ENCODE measurements at places on chromosomes 7 and 10.

- DNase-seq: no peak
Observed at GRCh38 chr7:143285470-143285778, 666 bp downstream of the TMEM139 start.

DNA sequence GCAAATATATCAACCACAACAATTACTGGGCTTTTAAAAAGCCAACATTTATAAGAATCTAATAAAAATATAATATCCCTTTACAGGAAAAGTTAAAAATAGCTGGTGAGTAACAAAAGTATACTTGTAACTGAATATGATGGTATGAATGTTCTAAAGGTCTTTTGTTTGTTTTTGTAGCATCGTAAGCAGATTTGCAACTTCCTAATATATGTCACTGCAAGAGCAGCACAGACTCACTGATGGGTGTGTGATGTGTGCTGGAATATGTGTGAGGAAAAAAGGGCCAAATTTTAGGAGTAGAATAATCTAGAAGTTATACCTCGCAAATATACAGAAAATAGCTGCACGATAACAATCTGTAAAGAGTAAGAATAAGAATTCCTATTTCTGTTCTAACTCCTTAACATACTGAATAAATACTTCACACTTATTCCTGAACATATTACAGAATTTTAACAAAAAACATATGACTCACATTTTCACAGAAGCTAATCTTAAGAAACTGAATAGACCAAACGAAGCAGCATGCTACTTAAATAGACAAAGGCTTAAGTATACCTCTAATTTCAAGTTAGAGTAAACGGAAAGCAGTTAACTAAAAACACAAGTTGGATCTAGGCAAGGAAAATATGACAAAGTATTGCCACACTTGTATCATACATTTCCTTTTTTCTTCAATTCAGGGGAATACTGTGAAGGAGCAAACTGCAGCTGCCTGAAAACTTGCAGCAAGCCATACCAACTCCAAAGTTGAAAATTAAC lies 9.6 kb downstream of the ETV1 start:
- no peak for DNase-seq

- DNase-seq: no peak
Observed at GRCh38 chr7:71710442-71710841, 578.5 kb downstream of the GALNT17 start.

- no peak for DNase-seq
Observed at GRCh38 chr10:97549587-97550322, 22.8 kb upstream of the ANKRD2 start.

GRCh38 chr10:24589265-24589664 lies 134.4 kb downstream of the ARHGAP21 start:
- no peak for DNase-seq

DNA sequence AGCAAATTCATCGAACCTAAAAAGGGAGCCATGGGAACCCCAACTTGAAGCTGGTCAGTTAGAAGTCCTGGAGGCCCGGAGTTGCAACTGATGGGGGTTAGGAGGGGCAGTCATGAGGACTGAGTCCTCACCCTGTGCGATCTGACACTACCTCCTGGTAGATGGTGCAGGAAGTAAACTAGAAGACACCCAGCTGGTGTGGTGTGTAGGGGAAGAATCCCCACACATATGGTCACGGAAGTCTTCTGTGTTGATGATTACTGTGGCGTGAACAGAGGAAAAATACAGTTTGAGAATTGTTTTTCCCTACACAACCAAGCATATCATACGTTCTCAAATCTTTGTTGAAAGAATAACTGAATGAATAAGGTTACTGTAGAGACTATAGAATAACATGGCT lies 164.6 kb upstream of the KCTD7 start:
- DNase-seq: no peak

DNA sequence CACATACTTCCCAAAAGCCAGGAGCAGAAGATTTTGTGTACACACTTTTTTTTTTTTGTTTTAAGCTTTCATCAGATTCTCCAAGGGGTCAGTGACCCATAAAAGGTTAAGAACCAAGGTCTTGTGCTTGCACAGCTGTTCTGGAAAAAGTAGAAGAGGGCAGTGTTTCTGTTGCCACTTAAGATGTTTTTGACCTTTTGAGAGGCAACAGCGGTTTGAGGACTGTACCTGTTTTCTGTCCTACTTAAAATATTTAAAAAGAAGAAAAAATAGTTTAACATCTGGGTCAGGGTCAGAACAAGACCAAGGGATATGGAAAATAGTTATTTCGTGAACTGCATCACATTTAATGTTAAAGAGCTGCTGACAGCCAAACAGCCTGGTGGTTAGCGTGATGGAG lies 32.9 kb downstream of the AUTS2 start:
- DNase-seq: no peak

DNA sequence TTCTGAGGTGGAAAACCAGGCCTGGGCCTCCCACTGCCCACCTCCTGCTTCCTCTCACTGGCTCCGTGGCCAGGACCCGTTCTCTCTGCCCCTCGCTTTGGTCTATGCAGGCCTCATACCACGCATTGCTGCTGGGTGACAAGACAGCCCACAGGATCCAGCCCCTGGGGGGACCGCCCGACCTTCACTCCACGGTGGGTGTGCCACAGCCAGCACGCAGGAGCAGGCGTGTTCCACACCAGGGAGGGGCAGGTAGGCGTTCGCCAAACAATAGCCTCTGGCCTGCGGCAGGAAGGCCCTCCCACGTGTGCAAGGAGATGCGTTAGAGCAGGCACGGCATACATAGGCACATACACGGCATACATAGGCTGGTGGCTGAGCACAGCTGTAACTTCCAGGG lies 233.4 kb downstream of the WDR37 start:
- DNase-seq: no peak

DNA sequence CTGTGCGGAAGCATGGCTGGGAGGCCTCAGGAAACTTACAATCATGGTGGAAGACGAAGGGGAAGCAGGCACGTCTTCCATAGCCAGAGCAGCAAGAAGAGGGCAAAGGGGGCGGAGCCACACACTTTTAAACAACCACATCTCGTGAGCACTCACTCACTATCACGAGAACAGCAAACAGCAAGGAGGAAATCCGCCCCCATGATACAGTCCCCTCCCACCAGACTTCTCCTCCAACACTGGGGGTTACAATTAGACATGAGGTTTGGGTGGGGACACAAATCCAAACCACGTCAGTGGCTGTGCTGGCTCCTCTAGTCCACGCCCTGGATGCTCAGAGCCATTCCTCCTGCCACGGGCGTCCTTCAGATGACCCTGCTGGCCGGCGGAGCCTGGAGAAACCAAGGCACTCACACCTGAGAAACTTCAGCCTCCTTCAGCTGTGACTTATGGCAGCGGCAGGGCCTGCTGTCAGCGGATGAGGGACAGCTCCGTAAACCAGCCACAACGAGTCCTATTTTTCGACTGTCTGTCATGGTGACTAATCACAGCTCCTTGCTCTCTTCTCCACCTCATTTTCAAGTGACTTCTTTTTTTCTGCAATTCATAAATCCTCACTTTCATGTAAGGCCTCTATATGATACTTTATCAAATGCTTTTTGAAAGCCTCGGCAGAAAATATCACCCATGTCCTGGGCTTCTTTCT lies 167.9 kb upstream of the PFKP start:
- no peak for DNase-seq

- DNase-seq: no peak
Observed at GRCh38 chr10:83657487-83657886, 481.8 kb upstream of the GHITM start.

DNA sequence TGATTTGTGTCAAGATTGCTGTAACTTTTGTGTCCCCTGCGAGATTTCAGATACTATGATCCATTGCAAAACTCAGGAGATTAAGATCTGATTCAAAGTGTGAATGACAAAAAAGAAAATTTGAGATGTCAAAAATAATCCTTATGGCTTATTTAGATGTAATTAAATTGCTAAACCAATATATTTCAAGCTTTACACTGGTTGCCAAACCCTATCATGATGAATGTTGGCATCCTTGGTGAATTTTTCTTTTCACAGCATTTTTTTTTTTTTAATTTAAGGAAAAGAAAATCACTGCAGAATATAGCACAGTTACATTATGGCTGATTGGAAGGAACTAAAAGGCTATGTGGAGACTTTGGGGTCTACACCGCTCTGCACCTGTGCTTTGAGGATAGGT lies 133.5 kb upstream of the PITRM1 start:
- DNase-seq: no peak

DNA sequence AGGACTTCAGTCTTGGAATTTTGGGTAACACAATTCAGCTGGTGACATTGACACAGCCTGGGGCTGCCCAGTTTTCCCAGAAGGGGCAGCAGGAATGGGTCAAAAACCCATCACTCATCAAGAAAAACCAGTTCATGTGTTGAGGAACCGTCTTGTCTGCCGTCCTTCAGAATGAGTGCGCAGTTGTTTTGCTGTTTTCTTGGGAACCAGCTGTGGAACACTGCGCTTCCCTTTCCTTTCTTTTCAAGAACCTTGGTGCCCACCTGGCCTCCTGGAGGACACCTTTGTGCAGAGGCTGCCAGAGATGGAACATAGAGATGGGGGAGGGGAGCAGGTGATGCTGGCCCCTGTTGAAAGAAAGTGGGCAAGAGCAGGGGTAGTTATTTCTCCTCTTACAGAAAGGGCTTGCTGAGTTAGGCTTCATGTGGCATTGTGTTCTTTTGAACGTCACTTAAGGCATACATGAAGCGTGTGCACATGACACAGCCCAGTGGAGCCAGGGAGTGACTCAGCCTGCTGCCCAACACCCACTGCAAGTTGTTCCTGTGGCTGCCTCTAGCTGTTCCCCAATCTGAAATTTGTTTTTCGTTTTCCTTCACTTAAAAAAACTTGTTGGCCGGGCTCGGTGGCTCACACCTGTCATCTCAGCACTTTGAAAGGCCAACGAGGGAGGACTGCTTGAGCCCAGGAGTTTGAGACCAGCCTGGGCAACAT lies 87.4 kb upstream of the TNS3 start:
- peak; percentile 96 for DNase-seq

- DNase-seq: no peak
Observed at GRCh38 chr10:67302701-67303100, 376.9 kb downstream of the LRRTM3 start.

DNA sequence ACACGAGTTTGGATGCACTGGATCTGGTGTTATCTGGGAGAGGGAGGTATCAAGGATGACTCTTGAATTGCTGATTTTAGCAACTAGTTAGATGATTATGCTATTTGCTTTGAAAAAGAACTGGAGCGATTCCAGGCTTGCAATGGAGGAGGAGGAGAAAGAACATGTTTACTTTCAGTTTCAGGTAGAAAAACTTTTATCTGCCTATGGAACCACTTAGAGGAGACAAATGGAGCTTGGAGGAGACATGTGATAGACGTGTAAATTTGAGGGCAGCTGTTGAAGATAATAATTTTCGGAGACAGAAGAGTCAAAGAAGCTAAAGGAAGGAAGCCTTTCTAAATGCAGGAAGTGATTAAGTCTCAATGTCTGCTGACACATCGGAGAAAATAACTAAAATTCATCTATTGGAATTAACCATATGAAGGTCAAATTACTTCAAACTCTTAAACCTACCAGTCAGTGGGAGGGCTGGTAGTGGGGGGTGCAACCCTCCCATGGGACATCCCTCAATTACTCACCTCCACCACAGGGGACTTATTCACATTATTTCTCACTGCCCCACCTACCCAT lies 56.4 kb upstream of the GNAI1 start:
- no peak for DNase-seq

GRCh38 chr7:151754142-151754590 lies 122.7 kb downstream of the PRKAG2 start:
- DNase-seq: peak; percentile 98

DNA sequence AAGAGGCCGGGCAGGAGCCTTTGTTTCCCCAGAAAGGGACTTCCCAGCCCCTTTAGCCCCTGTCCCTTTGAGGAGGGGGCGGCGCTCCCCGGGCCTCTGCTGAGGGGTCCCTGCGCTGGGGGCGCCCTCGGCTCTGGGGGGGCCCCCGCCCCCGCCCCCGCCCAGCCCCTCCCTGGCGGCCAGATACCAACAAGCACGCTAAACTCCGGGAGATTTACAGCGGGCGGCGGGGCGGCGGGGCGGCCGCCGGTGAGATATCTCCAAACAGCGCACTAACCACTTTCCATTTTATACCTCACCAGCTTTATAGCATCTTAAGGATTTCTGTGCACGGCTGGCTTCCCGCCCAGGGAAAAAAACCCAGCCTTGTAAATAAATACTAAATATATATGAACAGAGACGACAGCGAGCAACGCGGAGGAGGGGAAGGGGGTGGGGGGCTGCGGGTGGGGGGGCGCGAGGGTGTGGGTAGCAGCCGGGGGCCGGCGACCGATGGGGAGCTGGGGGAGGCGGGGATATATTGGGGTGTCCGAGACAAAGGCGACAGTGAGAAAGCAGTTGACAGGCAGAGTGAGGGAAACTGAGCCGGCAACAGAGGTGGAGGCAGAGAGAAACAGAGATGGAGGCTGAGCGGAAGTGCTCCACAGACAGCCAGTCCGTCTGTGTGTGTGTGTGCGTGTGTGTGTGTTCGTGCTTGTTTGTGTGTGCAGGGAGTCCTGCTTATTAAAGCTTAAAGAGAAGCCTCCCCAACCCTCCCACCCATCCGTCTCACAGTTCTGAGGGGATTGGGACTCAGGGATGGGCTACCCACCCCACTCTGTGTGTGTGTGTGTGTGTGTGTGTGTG lies 85.8 kb downstream of the HIF1AN start:
- DNase-seq: no peak

GRCh38 chr10:61987951-61988379 lies 86.5 kb downstream of the ARID5B start:
- DNase-seq: no peak

GRCh38 chr7:32869716-32870115 lies 21.8 kb downstream of the KBTBD2 start:
- no peak for DNase-seq

- no peak for DNase-seq
Observed at GRCh38 chr7:3274131-3274530, 26.9 kb upstream of the SDK1 start.
